RWPE1 (cell line): ENCODE measurements at places on chromosomes 16 and 17.

DNA sequence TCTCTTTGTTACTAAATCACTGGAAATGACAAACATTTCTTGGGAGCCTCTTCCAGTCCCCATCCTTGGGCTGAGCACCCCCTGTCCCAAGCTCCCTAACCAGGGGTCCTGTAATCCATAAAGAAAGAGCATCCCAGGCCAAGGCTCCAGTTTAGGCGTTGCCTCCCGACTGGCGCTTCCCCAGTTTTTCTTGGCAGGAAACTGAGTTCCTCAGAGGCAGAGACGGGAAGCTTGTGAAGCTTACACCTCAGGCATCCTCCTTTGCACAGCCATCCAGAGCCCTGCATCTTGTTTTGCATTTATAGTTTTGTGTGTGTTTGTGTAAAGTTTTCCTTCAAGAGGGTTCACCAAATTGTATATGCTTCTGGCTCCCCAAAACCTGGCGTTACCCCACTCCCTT, 7.1 kb downstream of the COPZ2 start:
- DNase-seq: no peak

GRCh38 chr16:28603381-28604185, 6.3 kb downstream of the SULT1A1 start:
- DNase-seq: no peak

GRCh38 chr17:12097326-12097725, 76.6 kb downstream of the MAP2K4 start:
- DNase-seq: no peak

- DNase-seq: no peak
These were observed 82.7 kb downstream of the MAP2K6 start for GRCh38 chr17:69497161-69497560.

DNA sequence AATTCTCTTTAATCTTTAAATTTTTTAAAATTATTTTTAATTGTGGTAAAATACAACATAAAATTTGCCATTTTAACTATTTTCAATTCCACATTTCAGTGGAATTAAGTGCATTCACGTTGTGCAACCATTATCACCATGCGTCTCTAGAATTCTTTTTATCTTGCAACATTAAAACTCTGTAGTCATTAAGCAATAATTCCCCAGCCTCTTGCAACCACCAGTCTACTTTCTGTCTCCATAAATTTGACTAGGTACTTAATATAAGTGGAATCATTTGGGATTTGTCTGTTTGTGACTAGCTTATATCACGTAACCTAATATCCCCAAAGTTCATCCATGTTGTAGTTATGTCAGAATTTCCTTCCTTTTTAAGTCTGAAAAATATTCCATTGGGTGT, 79.1 kb downstream of the TAOK1 start:
- no peak for DNase-seq

- peak; percentile 44 for DNase-seq
These were observed 16.0 kb upstream of the SPPL2C start for GRCh38 chr17:45828582-45829133.

DNA sequence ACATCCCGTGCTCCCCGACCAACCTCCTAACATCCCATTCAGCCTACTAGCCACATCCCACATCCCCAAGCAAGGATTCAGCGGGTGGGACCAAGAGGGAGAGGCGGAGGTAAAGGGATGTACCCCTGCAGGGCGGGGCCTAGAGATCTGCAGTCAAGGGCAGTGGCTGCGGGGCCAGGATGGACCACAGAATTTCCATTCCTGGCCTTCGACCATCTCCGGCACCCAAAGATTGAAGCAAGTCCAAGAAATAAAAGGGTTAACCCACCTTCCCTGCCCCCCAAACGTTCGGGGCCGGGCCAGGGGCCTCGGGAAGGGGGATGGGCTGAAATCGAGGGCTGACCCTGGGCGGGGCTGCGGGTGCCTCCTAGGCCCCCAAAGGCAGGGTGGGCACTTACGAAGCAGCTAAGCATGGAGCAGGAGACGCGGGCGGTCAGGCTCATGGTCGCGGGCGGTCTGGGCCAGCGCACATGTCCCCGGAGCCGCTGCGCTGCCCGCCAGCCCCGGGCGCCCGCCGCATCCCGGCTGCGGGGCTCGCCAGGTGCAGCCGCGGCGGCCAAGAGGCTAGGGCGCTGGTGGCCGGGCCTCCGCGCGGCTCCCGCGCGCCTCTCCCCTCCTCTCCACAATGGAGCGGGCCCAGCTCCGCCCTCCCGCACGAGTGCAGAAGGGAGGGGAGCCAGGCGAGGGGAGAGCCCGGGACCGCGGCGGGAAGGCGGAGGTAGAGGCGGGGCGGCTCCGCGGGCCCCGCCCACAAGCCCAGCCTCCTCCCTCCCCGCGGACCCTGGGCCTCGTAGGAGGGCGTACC, at the start of gene MTMR4:
Gene MTMR4, minus strand, starts transcription at position 674 of the 805 bp plus-strand sequence. Its CDS starts 231 bp downstream, at position 443.
- DNase-seq: peak; percentile 83

DNA sequence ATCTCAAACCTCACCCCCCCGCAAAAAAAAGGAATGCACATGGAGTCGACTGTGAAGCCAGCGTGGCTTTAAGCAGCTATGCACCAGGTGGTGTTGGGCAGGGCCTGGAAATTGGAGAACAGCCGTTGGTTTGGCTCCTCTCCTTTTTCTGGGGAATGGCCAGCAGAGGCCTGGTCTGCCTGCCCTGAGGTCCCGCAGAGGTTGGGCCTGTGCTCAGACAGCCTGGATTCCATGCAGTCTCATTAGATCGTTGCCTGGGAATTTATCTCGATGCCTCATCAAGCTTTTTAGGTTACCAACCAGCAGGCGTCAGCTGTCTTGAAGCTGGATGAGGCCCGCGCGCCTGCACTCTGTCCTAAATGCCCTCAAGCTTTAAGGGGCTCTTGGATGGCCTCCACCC, 9.8 kb downstream of the SLC12A3 start:
- DNase-seq: no peak
